Right lung (tissue), 10 donors: ENCODE measurements at places on chromosomes 12 and 14. TPM values are rescaled to one million over a fixed set of nuclear protein-coding genes. Genes with fewer than 3 reads are reported as not detected.

The BIN2 gene
- 6.5 TPM for polyA plus RNA-seq

The TSPAN8 gene
- polyA plus RNA-seq = 1.3 TPM

The PEBP1 gene
- 238 TPM for polyA plus RNA-seq

The CRACR2A gene
- 3.0 TPM for polyA plus RNA-seq

The ITGA7 gene
- polyA plus RNA-seq = 18.5 TPM

The ACTR6 gene
- 41.6 TPM for polyA plus RNA-seq

The KLRF1 gene
- polyA plus RNA-seq = 1.1 TPM

The METAP2 gene
- polyA plus RNA-seq = 126 TPM

The AMN gene
- 1.5 TPM for polyA plus RNA-seq

The SERPINA5 gene
- polyA plus RNA-seq = 0.57 TPM

The STAT2 gene
- polyA plus RNA-seq = 120 TPM

The ART4 gene
- 0.28 TPM for polyA plus RNA-seq

The SMIM41 gene
- polyA plus RNA-seq = 5.6 TPM

The MYG1 gene
- polyA plus RNA-seq = 48.0 TPM

The TTC6 gene
- polyA plus RNA-seq = 10.1 TPM

The RNASE1 gene
- polyA plus RNA-seq = 299 TPM

The RAN gene
- 534 TPM for polyA plus RNA-seq

The CLEC6A gene
- not detected for polyA plus RNA-seq

The PHETA1 gene
- polyA plus RNA-seq = 8.8 TPM

The KRT77 gene
- not detected for polyA plus RNA-seq

The CCDC197 gene
- not detected for polyA plus RNA-seq

The DTX1 gene
- 6.4 TPM for polyA plus RNA-seq

The LALBA gene
- not detected for polyA plus RNA-seq

The STAC3 gene
- 4.0 TPM for polyA plus RNA-seq

The TEX52 gene
- 1.7 TPM for polyA plus RNA-seq

The ALDH2 gene
- polyA plus RNA-seq = 103 TPM

The CLMN gene
- polyA plus RNA-seq = 7.8 TPM

The MMP14 gene
- polyA plus RNA-seq = 165 TPM

The PIWIL1 gene
- 0.54 TPM for polyA plus RNA-seq

The SYNDIG1L gene
- polyA plus RNA-seq = 0.40 TPM

The SINHCAF gene
- 140 TPM for polyA plus RNA-seq

The ADAMTS20 gene
- polyA plus RNA-seq = 0.13 TPM

The NUAK1 gene
- polyA plus RNA-seq = 8.9 TPM

The SRRM4 gene
- polyA plus RNA-seq = 0.45 TPM

The OR4E2 gene
- not detected for polyA plus RNA-seq

The HSPB8 gene
- polyA plus RNA-seq = 13.6 TPM
